ENCODE measurements at places on chromosomes 6 and 20. TPM values are rescaled to one million over a fixed set of nuclear protein-coding genes. Genes with fewer than 3 reads are reported as not detected.

GRCh38 chr6:121612927-121613326 is 177.5 kb downstream of the GJA1 start:
- no peak for DNase-seq

GRCh38 chr6:156872903-156873302 is 95.7 kb downstream of the ARID1B start:
- no peak for DNase-seq

DNA sequence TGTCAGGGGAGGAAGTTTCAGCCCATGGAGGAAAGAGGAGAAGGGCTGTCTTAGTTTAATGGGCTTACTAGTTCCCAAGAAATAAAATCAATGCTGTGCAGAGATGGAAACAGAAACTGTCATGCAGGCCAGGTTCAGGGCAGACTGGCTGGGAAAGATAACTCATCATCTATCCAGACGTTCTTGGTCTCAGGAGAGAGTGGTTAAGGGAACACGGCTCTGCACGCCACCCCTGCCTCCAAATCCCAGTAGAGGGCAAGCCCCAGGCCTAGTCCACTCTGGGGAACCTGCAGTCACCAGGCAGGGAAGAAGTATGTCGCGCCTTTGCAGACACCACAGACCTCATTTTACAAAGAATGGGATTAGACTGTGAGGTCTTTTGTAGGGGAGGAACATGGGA is 12.5 kb downstream of the ALDH8A1 start:
- DNase-seq = no peak

- DNase-seq = no peak
Observed at GRCh38 chr6:119727504-119728219, 378.1 kb upstream of the MAN1A1 start.

DNA sequence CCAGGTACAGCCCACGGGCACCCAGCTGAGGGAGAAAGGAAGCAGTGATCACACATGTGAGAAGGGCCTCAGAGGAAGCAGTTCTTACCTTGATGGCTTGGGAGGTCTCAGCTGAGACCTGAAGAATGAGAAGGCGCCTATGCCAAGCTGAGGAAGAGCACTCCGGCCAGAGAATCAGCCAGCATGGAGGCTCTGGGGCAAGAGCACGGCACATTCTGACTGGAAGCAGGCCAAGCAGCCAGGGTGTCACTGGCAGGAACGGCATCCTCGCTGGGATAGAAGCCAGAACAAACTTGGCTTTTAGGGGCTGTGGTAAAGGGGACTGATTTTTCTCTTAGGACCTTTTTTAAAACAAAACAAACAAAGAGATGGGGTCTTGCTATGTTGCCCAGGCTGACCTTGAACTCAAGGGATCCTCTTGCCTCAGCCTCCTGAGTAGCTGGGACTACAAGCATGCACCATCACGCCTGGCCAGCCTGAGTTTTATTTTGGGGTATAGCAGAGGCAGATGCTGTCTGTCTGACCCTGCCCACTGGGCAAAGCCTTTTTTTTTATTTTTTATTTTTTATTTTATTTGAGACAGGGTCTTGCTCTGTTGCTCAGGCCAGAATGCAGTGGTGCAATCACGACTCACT is 17.6 kb downstream of the GHRH start:
- DNase-seq = no peak

DNA sequence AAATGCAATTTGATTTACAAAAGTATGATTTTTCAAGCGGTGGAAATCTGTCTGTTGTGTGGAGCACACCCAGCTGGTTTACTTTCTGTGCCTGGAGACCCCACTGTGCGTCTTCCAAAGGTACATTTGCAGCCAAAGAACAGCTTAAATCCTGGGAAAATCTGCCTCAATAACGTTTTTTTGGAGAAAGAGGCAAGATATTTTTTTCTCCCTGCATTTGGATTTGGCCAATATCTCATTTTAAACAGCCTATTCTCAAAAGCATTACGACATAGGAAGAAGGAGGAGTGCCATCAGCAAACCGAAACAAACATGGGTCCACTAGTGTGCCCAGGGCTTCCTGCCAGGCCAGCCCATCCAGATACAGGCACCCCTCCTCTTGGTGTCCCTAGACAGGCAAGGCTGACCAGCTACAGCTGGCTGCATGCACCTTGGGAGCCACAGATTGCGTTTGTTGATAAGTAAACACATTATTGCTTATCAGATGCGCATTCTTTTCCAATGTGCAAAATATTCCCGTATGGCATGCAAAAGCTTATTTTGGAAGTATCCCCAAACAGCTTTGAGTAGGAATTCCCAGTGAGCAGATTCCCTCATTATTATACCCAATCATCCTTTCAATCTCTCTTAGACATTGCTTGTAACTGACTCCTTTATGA is 184.5 kb upstream of the MARCKS start:
- no peak for DNase-seq

- DNase-seq = no peak
Observed at GRCh38 chr20:18634501-18634900, 46.6 kb downstream of the DTD1 start.

DNA sequence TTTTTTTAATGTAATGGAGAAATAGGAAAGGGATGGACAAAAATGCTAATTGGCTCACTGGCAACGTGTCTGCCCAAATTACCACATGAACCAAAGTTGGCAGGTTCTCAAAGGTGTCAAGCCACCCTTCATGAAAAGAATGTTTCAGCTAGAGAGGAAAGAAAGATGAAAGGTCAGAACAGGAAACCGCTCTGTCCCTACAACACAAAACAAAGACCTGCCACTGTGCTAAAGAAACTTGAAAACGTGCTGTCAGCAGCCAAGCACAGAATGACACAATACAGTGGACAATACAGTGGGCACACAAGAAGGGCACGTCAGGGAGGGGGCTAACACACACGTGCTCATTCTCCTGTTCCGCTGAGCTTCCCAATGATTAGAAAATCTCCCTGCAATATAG is 4.9 kb downstream of the PREP start:
- DNase-seq = no peak

DNA sequence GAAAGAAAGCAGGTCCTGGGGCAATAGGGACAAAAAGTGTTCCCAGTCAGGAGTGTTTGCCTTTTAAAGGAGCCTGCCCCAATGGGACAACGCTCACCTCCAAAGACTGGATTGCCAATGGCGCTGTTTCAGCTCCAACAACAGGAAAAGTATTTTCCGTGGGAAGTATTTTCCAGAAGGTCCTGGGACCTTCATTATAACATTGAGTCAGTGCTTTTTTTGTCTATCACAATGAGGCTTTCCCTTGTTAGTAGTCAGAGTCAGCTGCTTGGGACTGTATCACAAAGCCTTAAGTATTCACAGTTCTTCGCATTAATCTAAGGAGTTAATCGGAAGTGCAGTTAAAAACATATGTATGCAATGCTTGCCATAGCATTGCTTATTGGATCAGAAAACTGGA is 17.3 kb downstream of the TRAF3IP2 start:
- DNase-seq = no peak

Gene GPR6
- total RNA-seq = not detected

Gene SLPI
- not detected for total RNA-seq

Gene SAMD10
- total RNA-seq = 7.2 TPM

Gene SLC22A16
- total RNA-seq = not detected
